ENCODE measurements at places on chromosomes 2 and 18.

GRCh38 chr2:130332271-130333073 lies 10.2 kb upstream of the IMP4 start:
- DNase-seq, result peak; percentile 82

DNA sequence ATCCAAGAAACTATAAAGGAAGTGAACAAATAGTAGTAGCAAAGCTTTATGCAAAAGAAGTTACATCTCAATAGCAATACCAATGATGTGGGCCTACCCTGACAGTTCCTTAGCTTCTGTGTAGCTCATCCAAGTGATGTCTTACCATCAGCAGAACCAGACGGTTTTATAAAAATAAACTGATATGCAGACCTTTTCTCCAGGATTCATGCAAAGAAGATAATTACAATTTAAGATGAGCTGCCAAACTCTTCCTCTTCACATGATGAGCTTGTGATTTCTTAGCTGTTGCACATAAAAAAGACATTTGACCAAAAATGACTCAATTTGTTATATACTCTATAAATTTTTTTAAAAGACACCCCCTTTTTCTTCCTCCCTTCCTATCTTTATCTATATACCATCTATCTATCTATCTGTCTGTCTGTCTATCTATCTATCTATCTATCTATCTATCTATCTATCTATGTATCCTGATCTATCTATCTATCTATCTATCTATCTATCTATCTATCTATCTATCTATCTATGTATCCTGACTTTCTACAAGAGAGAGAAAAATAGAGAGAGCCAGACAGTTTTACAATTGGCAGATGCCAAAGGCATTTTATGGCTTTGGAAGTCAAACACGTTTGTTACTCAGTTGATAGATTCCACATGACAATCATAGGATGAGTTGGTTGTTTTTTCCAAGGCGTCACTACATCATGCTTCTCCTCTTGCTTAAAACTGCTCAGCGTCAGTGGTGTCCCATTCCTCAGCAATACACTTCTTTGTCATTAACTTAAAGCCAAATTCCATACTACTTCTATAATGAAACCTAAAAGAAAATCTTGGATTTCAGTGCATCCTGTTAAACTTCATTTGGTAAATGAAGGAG lies 65.9 kb upstream of the ACTR3 start:
- no peak for DNase-seq

DNA sequence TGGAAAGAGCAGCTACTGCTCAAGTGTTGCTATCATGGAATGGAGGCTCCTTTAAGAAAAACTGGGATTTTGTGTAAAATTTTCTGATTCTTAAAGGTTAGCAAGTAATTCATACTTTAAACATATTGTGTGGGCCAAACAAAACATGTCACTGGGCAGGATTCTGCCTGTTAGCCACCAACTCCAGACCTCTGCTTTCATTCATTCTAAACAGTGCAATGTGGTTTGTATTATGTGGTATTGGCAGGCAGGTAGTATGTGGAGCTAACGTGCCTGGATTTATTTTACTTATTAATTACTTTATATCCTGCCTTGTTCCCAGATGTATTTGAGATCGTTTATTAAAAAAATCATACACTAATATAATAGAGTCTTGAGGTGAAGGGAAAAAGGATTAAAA lies 1521.3 kb upstream of the ACVR2A start:
- DNase-seq, result no peak

DNA sequence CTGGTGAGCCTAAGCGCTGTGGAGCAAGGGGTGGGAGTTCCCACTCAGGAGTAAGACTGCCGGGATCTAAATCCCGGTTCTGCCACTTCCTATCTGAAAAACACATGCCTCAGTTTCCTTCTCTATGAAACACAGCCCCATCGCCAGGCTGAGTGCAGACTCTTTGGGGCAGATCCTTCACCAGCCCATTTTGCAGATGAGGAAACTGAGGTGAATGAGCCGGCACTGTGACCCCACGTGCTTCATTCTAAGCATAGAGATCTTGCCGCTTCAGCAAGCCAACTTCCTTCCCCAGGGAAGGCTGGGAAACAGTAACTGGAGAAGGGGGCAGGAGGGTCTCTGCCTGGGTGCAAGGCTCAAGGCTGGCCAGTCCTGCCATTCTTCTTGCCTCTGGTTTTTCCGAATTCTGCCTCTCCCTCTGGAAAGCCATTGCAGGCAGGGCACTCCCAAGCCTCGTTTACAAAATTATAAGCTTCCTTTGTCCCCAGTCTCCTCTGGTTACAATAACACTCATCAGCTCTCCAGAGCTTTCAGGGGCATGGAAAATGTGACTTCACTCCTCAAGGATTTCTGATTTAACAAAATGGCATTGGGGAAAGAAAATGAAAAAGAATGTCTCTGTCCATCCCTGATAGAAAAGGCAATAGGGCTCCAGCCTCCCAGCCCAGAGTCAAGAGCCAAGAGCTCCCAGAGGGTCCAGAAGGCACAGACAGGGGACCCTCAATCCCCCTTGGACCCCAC lies 249.2 kb downstream of the TNS1 start:
- no peak for DNase-seq

GRCh38 chr2:189618197-189618596 lies 37.6 kb upstream of the SLC40A1 start:
- DNase-seq, result no peak

DNA sequence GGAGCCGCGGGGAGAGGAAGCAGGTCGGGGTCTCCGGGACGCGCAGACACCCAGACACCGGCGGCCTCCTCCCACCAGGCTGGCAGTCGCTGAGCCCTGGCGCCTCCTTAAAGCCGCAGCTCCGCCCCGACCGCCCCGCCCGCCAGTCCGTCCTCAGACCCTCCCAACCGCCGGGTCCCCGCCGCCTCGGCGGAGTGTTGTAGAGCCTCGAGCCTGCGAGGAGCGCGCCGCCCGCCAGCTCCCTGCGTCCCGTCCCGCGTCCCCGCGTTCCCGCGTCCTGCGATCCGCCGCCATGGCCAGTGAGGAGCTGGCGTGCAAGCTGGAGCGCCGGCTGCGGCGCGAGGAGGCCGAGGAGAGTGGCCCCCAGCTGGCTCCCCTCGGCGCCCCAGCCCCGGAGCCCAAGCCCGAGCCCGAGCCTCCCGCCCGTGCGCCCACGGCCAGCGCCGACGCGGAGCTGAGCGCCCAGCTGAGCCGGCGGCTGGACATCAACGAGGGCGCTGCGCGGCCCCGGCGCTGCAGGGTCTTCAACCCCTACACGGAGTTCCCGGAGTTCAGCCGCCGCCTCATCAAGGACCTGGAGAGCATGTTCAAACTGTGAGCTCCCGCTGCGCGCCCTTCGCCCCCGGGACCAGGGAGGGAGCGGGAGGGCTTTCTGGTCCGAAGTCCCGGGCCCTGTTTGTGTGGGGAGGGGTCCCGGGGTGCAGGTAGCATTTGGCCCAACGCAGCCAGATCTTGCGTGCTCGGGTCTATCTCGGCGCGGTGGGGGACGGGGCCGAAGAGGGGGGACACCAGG lies at the start of gene EFHD1:
EFHD1 (plus strand) TSS at position 192 of the 793 bp plus-strand sequence; CDS start at position 293, 101 bp downstream.
- DNase-seq, result peak; percentile 64

GRCh38 chr2:54613794-54614257 lies 109.6 kb upstream of the EML6 start:
- DNase-seq, result no peak

DNA sequence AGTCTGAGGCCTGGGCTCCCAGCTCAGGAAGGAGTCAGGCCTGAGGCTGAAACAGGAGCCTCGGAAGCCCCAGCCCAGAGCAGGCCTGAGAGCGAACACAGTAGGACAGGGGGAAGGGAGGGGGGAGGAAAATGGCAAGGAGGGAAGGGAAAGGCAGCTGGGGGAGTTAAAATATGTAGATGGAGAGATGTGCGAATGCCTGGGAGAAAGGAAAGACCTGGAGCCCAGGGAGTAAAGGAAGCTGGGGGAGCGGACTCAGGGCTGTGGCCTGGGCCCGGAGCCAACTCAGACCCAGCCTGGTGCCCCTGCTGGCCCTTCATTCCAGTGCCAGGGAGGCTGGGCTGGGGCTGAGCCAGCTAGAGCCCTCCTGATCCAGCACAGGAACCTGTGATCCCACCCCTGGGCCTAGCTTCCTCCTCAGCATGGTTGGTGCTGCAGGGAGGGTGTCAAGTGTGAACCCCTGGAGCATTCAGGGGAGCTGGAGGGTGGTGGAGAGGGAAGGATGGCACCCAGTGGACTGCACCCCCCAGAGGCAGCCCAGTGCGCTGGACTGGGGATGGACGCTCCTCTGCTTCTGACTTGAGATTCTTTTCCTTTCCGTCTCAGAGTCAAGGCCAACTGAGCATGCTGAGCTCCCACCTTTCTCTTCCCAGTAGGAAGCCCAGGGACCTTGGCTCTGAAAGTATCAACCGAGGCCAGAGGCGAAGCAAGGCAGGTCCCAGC lies 46.3 kb downstream of the EMX1 start:
- no peak for DNase-seq

DNA sequence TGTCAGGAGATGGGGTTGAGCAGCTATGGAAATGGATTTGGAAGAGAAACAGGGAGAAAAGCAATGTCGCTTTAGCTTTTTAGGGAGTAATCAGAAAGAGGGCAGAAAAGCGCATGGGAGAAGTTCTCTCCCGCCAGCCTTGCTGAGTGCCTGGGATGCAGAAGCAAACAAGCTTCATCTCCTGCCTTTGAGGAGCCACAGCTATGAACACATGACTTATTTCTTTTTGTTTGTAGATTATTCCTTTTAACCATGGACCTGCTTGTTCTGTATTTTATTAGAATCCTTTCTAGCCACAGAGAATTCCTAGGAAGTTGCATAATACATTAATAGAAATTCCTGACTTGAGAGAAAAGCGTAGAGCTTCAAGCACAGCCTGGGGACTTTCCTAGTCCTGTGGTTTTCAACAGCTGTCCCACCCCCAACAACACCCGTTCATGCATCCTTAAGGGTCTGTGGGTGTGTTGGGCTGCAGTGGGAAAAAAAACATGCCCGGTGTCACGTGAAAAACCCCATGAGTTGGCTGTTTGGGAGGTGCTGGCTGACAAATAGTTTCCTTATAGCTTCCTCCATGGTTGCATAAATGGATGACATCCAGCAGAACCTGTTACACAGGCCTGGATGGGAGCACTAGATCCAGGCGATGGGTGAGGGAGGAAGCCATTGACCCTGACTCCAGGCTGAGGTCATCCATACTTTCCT lies 14.9 kb downstream of the SLC9A4 start:
- DNase-seq, result no peak

DNA sequence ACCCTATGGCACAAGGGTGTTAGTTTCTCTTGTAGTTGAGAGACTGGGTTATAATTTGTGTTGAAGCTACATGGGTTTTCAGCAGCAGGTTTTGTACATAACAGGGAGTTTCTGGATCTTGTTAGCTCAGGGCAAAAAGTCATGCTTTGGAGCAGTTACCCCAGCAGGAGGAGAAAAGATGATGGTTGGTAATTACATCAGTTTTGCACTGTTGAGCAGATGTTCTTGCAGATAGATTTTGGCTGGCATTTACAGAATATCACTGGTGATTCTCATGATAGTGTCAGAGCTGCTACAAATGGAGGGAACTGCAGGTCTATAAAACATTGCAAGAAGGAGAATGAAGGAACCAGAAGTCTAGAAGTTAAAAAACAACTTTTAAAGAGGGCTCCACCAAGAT lies 215.2 kb upstream of the ATP5MC3 start:
- DNase-seq, result no peak

DNA sequence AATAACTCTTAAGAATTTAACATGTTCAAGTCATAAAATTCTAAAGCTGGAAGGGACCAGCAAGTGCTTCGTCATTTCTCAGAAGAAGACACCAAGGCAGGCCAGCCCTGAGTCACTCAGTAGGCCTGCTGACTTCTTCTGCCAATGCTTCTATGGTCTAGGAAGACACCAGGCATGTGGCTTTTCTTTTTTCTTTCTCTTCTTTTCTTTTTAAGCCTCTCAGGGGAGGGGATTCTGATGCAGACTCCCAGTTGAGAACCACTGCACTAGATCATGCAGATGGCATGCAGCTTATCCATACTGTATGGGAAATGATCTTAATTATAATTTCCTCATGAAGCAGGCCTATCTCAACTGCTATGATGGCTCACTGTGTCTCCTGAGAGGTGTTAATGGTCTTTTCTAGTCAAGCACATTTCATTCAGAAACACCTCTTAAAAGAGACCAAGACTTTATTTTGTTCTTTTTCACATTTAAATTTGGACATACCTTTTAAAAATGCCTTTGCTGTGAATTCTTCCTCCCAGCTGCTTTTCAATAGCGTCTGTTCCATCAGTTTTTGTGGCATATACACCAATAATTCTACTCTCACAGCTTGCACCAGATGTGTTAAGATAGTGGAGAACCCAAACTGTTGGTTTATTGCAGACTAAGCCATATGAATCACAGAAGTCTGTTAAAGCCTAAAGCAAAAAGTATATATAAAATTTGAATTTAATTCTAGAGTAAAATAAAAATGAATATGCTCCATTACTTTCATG lies 11.3 kb downstream of the KCTD18 start:
- no peak for DNase-seq

DNA sequence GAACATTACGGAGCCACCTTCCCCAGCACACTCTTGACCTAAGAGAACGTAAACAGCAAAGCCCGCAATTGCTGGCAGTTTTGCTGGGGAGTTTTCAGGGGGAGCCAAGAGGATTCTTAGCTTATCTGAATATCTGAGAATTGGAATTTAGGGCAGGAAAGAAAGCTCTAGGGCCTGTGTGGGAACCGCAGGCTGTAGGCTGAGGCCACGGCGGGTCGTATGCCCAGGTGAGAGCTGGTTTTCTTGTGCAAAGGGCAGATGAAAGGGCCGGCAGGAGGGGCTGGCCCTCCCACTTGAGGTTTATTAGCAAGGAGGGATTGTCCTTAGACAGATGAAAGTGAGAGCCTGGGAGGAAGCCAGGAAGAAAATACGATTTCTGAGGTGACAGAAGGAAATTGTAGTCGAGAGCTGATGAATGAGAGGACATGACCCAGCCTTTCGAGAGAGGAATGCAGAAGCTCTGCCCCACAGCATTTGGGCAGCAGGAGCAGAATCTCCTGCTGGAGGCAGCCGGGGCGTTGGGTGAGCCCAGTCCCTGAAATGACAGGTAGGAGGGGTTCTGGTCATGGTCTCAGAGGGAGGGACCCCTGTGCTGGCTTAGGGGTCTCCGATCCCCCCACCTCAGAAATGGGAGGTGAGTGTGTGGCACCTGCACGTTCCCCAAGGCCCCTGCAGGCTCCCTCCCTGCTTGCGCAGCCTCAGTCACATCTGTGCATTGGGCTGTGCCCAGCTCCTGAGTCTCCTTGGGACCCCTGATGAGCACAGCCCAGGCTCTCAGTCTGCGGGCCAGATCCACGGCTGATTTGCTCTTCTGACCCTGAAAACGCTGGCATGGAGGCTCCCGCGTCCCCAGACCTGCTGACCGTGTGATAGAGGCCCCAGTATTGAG lies 61.1 kb downstream of the CABLES1 start:
- DNase-seq, result no peak

- DNase-seq, result no peak
These were observed 3.2 kb downstream of the GPR35 start for GRCh38 chr2:240628507-240628807.
